Ovary (tissue), 10 donors: ENCODE measurements at places on chromosomes 3 and 15. TPM values are rescaled to one million over a fixed set of nuclear protein-coding genes. Genes with fewer than 3 reads are reported as not detected.
A peak's percentile ranks its signal among the peaks of the same experiment; 100 is the strongest.

The CADM2 gene
- total RNA-seq, result 0.22 TPM

The IQCF5 gene
- total RNA-seq, result not detected

The ZNF80 gene
- total RNA-seq, result not detected

The ZNF860 gene
- 1.5 TPM for total RNA-seq

The SGO1 gene
- 0.11 TPM for total RNA-seq

DNA sequence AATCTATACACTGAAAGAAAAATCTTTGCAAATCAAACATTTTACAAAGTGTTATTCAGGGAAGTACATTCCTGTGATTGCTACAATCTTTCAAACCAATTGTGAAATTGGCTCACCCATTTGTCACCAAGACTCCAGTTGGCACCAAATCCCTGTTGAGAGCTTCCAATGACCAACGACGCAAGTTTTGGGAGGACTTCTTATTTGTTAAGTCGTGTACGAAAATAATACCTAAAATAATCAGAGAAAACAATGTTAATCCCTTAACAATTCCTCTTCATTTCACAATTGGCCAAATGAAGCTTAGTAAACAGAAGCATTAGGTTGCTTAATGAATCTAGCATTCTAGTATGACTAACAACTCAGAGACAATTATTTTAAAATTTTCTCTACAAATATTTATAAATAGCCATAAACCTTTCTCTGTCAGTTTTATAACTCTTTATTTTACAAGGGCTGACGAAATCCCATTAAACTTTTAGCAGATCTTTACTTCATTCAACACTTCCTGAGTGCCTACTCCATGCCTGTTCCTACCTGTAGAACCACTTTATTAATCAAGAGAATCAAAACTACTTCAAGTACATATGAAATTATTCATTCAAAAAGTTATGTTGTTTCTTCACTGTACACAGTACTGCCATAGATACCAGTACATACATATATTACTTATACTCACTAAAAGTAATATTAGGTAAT, 24.0 kb upstream of the HGD start:
- no peak for DNase-seq

DNA sequence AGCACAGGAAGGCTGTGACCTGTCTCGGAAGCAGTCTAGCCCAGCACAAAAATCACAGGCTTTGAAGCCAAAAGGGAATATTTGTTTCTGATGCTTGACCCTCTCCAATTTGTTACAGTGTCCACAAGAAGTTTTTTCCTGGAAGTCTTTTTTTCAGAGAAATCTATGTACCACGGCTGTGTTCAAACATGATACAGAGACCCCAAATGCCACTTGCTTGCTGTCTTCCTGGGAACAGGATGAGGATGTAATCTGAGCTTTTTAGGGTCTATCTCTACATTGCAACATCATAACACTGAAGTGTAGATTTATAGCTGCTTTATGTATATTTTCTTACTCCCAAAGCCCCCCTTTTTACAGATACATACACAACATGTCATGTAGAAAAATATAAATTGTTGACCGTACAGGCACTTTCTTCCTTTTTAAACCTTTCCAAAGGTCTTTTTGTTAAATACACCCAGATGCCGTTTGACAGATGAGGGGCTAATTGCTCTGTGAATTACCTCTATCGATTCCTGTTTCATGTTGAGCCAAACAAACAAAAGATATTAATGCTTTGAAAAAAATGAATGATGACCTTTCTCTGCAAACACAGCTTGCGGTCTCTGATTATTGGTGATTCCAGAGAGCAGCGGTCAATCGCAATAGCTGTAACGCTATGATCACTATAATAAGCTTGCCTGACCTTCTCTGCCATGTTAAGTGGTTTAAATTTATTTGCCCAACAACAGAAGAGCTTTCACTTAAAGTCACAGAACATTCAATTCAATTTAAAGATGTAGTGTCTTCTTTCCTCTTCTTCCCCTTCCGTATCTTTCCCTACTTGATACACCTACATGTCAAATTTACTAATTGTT, 875.9 kb upstream of the NR2F2 start:
- DNase-seq, result no peak

GRCh38 chr3:159346271-159346903, 544.5 kb downstream of the MFSD1 start:
- DNase-seq, result no peak

DNA sequence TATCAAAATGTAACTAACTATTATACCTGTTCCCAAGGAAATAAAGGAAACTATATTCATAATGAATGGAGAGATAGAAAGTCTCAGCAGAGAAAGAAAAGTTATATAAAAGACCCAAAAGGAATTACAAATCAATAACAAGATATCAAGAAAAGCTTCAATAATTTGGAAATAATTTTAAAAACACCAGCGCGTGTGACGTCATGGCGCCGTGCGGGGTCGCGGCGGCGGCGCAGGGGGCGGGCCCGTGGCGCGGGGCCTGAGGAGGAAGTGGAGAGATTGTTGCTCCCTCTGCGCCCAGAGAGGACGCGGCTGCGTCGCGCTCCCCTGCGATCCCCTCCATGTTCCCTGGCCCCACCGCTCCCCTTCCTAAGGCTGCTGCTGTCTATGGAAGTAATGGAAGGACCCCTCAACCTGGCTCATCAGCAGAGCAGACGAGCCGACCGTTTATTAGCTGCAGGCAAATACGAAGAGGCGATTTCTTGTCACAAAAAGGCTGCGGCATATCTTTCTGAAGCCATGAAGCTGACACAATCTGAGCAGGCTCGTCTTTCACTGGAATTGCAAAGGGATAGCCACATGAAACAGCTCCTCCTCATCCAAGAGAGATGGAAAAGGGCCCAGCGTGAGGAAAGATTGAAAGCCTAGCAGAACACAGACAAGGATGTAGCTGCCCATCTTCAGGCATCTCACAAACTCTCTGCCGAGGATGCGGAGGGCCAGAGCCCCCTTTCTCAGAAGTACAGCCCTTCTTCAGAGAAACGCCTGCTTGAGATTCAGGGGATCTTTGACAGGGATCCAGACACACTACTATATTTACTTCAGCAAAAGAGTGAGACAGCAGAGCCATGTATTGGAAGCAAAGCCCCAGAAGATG, 4.1 kb downstream of the XCR1 start:
- DNase-seq, result no peak

- no peak for DNase-seq
Measured at GRCh38 chr15:52124270-52124880, 11.8 kb upstream of the BCL2L10 start.

- DNase-seq, result peak; percentile 53
Measured at GRCh38 chr3:139537795-139538621, 1.5 kb downstream of the RBP1 start.

DNA sequence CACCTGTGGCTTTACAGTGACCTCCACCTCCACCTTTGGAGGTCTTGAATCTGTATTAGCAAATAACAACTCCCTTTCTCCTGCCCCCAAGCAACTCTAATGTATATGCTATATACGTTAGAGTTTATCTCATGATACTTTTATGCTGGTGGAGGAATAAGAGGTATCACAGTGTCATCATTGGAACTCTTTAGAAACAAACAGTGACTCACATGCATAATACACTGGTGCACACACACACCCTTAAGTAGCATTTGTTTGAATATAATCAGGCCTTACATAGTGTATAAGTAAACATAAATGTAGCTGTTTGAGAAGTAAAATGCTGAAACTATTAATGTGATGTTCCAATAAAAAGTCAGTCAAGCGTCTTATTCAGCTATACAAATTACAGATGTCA, 280.2 kb upstream of the C2CD4B start:
- DNase-seq, result no peak

- DNase-seq, result no peak
Measured at GRCh38 chr3:20773320-20773984, 587.4 kb upstream of the SGO1 start.

GRCh38 chr3:133330065-133330464, 69.8 kb upstream of the BFSP2 start:
- no peak for DNase-seq

- DNase-seq, result no peak
Measured at GRCh38 chr3:11736136-11736833, 92.6 kb upstream of the VGLL4 start.

GRCh38 chr3:123371426-123371825, 77.5 kb downstream of the ADCY5 start:
- DNase-seq, result peak; percentile 23

DNA sequence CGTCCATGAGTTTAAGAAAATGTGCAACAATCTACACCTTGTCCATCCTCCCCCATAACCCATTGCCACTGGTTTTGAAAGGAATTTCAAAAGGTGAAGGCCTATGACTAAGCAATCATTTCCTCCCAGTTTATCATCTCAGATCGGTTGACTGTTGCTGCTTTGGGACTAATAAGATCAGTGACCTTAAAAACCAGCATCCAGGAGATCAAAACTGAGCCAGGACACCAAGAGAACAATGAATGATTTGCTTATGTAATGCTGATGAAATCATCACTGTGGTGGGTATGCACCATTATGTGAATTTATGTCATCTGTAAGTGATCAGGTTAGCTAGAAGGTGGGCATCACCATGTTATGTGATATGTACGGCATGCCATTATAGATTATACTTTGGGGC, 195.5 kb downstream of the SSR3 start:
- no peak for DNase-seq

DNA sequence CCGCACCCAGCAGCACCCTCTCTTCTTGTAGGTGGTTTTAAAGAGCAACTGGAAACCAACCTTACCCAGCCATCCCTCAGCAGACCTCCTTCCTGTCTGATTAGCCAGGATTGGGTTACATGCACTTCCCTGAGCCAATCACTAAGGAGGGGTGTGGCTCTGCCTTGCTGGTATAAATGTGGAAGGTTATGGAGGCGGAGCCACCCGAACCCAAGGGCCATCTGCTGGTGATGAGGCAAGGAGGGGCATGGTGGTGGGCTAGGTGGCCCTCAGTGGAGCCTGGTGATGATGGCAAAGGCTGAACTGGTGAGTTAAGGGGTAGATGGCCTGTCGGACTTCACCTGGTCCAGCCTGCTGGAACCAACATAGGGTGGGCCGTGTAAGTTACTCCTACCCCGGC, 39.8 kb downstream of the CCDC33 start:
- DNase-seq, result no peak

DNA sequence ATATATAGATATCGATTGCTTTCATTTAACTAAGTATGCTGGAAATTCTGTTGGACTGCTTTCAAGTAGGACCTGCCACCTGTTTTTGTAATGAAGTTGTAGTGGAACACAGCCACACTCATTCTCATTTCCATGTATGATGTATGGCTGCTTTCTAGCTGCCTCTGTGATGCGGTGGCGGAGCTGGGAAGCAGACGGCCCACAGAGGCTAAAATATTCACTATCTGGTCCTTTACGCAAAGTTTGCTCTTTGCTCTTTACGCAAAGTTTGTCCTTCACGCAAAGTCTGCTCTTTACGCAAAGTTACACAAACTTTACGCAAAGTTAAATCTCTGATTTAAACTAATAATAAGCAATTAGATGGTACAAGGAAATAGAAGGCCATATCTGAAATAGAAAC, 91.5 kb downstream of the DLG1 start:
- no peak for DNase-seq

DNA sequence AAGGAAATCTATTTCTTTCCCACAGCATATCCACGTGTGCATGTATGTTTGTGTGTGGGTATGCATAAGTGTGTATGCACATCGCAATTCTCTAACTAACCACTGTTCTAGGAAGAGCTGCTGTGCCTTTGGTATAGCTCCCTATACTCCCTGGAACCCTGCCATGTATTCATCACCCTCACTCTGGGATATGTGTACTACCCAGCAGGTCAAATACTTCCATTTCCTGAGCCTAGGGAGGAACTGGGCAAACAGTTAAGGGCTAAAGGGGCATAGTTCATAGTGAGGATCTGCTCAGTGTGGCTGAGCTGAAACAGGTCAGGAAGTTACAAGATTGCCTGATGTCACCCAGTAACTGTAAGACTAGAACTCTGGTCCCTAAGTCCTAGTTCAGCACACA, 260.4 kb downstream of the RPLP1 start:
- no peak for DNase-seq

DNA sequence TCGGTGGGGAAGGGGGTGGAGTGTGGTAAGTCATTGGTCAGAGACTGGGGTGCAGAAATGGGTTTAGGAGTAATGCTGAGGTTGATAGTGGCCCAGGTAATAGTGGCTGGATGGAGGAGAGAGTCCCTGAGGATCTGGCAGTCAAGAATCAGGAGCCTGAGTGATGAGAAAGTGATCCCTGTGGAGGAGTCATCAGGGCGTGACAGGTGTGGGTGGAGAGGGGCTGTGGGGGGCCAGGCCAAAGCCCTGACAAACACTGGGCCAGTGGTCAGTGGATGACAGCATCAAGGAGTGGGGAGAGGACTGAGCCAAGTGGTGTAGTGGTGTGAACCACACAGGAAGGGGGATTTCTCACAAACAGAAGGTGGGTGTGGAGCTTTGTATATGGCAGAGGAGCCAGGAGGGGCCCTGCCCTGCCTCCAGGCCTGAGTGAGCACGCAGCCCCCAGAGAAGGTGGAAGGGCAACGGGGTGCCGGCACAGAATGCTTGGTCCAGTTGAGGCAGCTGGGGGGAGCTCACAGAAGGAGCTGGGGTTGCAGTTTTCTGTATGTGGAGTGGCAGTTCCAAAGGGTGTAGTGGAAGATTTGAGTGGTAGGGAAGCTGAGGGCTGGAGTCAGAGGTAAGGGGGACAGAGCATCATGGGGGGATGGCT, 77.1 kb downstream of the SPSB4 start:
- DNase-seq, result no peak

DNA sequence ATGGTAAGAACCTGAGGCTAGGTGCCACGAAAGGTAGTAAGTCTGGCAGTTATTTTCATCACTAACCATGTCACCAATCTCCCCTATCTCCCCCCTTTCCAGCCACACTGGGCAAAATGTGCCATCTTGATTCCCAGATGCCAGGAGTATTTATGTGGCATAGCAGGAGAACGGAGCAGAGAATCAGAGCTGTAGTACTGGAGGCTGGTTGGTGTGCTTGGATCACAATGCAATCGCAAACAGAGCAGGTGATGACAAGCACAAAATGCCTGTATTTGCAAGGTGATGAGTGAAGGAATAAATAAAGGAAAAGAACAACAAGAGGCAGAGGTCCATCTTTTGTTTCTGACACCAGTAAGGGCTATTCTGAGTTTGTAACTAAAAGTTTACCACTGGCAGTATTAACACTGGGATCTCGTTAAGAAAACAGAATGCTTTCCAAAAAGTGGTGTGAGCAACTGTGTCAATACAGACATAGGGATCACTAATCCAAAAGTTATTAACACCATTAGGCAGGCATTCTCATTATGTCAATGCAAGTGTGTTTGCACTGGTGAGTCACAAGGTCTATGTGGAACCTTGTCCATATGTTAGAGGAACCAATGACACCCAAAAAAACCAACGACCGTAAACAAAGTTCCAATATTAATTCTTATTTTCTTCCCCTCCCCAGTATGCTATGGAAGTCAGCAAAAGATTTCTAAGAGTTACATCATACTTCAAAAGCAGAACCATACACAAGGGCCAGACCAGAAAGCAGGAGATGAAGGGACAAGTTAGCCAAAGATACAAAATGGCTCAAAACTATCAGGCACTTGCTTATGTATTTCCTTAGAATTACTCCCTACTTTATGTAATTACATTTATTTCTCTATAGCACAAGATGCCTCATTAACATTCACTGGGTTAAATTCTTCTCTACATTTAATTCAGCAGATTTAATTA, 556.6 kb downstream of the FOXP1 start:
- no peak for DNase-seq
